Suprapubic skin (tissue), 4 donors: ENCODE measurements at places on chromosomes 12 and 14. TPM values are rescaled to one million over a fixed set of nuclear protein-coding genes. Genes with fewer than 3 reads are reported as not detected.

DNA sequence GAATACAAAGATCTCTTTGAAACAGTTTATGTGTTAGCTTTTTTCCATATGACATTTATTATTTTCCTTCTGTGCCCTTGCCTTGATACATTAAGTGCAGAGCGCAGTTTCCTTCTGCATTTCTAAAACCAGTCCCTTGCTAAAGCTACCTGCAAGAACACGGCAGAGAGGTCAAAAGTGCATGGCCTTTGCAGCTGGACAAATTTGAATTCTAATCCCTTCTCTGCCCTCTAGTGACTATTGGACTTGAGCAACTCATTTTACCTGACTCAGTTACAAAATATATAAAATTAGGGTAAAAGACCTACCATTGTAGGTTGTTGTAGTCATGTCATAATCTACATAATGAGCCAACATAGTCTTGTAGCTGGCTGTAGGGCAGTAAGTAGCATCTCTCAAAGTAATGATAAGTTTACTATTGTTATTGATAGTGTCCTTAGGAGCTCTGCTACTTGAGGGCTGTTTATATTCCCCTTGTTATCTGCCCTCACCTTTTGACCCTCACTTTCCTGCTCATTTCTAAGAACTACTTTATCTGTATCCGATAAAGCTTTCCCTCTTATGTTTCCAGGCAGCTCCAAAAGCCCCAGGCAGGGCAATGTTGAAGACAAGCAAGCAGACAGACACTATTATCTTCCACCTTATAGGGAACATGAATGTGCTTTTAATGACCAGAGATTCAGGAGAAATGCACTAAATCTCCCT lies 120.0 kb upstream of the PDZRN4 start:
- H3K27me3 ChIP-seq = no peaks in the 10 kb centered on the region
- DNase-seq = no peak
- H3K4me3 ChIP-seq = no peak overlapping the region
- H3K27ac ChIP-seq = no peak overlapping the region
- H3K4me1 ChIP-seq = no peaks in the 10 kb centered on the region

DNA sequence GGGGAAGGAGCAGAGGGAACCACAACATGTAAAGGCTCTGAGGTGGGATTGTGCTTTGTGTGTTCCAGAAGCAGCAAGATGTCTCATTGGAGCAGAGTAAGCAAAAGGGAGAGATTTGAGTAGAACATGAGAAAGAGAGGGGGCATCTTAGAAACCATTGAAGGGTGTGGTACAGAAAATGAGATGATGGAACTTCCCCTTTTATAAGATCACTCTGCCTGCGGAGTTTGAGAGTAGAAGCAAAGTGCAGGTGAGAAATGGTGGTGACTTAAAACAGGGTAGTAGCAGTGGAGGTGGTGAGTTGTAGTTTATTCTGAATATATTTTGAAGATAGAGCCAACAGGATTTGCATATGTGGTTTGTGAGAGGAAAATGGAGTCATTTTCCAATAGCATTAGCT lies 56.0 kb downstream of the FBXO34 start:
- H3K4me1 ChIP-seq = peaks cover 9% of the 10 kb centered on the region
- no peak overlapping the region for H3K4me3 ChIP-seq
- H3K36me3 ChIP-seq = no peaks in the 10 kb centered on the region
- H3K27me3 ChIP-seq = no peaks in the 10 kb centered on the region
- H3K27ac ChIP-seq = no peak overlapping the region
- DNase-seq = no peak

DNA sequence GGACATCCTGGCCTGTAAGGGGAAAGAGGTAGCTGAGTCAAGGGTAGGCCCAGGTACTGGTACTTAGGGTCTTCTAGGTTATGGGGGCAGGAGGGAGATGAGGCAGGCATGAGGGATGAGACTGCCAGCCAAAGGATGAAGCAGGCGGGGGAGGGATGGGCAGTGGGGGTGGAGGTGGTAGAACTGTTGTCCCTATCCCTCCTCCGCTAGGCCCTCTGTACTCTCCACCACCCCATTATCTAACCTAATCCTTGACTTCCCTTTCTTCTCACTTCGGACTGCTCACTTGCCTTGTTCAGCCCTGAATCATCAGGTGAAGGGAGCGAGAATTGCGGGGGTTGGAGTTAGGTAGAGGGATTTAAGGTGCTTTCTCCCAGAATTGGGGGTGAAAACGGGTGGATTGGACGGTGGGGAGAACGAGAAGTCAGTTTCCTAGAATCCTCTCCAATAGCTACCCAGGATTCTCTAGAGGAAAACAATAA lies 562 bp downstream of the PAN2 start:
- no peak for DNase-seq
- H3K27me3 ChIP-seq = no peaks in the 10 kb centered on the region
- H3K4me3 ChIP-seq = peak overlapping the region; percentile 67
- H3K27ac ChIP-seq = peak overlapping the region; percentile 95
- H3K36me3 ChIP-seq = peaks cover 4% of the 10 kb centered on the region
- H3K4me1 ChIP-seq = peaks cover 18% of the 10 kb centered on the region

- H3K27me3 ChIP-seq = no peaks in the 10 kb centered on the region
- no peaks in the 10 kb centered on the region for H3K36me3 ChIP-seq
- H3K4me3 ChIP-seq = no peak overlapping the region
- H3K27ac ChIP-seq = no peak overlapping the region
- DNase-seq = no peak
Observed at GRCh38 chr12:39989501-39989900, 116.4 kb downstream of the SLC2A13 start.

- peaks cover 51% of the 10 kb centered on the region for H3K27me3 ChIP-seq
- DNase-seq = no peak
- H3K27ac ChIP-seq = no peak overlapping the region
- H3K4me1 ChIP-seq = no peaks in the 10 kb centered on the region
- no peak overlapping the region for H3K4me3 ChIP-seq
- no peaks in the 10 kb centered on the region for H3K36me3 ChIP-seq
Observed at GRCh38 chr12:111163422-111163821, 205.5 kb downstream of the PHETA1 start.

DNA sequence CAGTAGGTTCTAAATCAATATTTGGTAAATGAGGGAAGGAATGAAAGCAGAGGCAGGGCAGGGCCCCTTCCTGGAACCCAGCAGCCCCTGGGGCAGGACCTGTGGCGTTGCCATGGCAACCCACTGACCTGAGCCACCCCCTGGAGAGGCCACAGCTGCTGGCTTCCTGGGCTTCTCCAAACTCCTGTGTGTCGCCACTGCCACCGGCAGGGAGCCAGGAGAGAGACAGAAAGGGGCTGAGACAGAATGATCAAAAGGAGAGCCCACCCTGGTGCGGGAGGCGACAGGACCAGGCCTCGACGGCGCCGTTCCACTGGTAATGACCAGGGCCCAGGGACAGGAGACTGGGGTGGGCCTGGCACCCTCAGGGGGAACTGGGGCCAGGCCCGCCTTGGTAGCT lies 18.2 kb downstream of the RFX4 start:
- H3K27ac ChIP-seq = no peak overlapping the region
- H3K4me3 ChIP-seq = no peak overlapping the region
- H3K36me3 ChIP-seq = no peaks in the 10 kb centered on the region
- H3K4me1 ChIP-seq = no peaks in the 10 kb centered on the region
- H3K27me3 ChIP-seq = peaks cover 17% of the 10 kb centered on the region

DNA sequence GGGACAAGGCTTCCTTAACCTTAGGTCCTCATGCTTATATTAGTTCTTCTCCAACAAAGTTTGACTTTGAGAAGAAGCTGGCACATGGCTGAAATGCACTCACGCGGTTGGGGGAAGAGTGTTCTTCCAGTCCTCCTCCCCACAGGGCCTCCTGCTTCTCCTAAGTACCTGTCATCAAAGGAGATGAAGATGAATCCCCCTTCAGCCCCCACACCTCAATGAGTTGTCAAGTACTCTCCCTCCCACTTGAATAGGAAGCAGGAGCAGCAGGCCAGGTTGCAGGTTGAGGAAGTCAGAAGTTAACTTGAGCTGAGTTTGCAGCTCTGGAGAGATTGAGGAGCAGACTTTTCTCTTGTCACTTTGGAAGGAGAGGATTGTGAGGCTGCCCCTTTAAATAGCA lies 2.9 kb upstream of the PDE1B start:
- DNase-seq = no peak
- peaks cover 21% of the 10 kb centered on the region for H3K4me1 ChIP-seq
- no peak overlapping the region for H3K27ac ChIP-seq

DNA sequence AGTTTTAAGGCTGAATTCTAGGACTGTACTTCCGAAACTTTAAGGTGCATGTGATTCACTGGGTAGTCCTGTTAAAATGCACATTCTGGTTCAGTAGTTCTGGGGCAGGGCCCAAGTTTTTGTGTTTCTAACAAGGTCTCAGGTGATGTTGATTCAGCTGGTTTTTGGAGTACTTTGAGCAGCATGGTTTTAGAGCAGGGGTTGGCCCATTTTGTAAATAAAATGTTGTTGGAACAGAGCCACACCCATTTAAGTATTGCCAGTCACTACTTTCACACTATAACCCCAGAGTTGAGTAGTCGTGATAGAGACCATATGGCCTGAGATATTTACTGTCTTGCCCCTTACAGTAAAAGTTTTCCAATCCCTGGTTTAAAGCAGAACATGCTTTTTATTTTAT lies 111.3 kb downstream of the SYNE2 start:
- no peaks in the 10 kb centered on the region for H3K27me3 ChIP-seq
- H3K4me1 ChIP-seq = no peaks in the 10 kb centered on the region
- no peak overlapping the region for H3K27ac ChIP-seq
- H3K36me3 ChIP-seq = peaks cover 31% of the 10 kb centered on the region
- no peak for DNase-seq
- no peak overlapping the region for H3K4me3 ChIP-seq

GRCh38 chr12:119914666-119915065 lies 37.5 kb upstream of the CIT start:
- no peaks in the 10 kb centered on the region for H3K4me1 ChIP-seq
- no peaks in the 10 kb centered on the region for H3K36me3 ChIP-seq
- H3K27me3 ChIP-seq = no peaks in the 10 kb centered on the region

GRCh38 chr12:117674313-117674712 lies 294.5 kb downstream of the KSR2 start:
- no peaks in the 10 kb centered on the region for H3K27me3 ChIP-seq
- no peak overlapping the region for H3K4me3 ChIP-seq
- H3K4me1 ChIP-seq = no peaks in the 10 kb centered on the region
- H3K27ac ChIP-seq = no peak overlapping the region
- no peaks in the 10 kb centered on the region for H3K36me3 ChIP-seq
- no peak for DNase-seq

Gene FSCB
- total RNA-seq = not detected

Gene MYBPC1
- total RNA-seq = 5.1 TPM

Gene LIN52
- 7.4 TPM for total RNA-seq

Gene ENTPD5
- 11.4 TPM for total RNA-seq
